ENCODE measurements at places on chromosomes 5 and 9. TPM values are rescaled to one million over a fixed set of nuclear protein-coding genes. Genes with fewer than 3 reads are reported as not detected.

The SLC34A3 gene
- polyA plus RNA-seq = 36.9 TPM

The ENTREP1 gene
- 7.3 TPM for polyA plus RNA-seq

- no peak for DNase-seq
Observed at GRCh38 chr5:139374909-139375308, 8.2 kb downstream of the SLC23A1 start.

DNA sequence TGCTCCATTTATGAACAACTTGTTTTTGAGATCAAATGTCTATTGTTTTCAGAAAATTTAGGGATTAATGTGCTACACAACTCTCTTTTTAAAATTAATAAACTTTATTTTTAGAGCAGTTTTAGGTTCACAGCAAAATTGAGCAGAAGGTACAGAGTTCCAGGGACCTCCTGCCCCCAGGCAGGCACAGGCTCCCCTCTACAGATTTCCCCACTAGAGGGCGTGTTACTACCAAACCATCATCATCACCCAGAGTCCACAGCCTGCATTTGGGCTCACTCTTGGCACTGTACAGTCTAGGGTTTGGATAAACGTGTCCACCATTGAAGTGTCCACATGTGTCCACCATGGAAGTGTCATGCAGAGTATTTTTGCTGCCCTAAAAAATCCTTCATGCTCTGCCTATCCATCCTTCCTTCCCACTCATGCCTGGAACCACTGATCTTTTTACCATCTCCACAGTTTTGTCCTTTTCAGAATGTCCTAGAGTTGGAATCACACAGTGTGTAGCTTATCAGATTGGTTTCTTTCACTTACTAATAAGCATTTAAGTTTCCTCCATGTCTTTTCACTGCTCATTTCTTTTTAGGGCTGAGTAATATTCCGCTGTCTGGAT lies 61.7 kb downstream of the MRPL36 start:
- DNase-seq = no peak

The PCDH12 gene
- 6.2 TPM for polyA plus RNA-seq

Data from large intestine (tissue), 12 donors.